RCC 7860 (cell line): ENCODE measurements at places on chromosomes 6 and 20.

GRCh38 chr6:90375681-90376439, 79.2 kb upstream of the BACH2 start:
- peak; percentile 51 for DNase-seq

- no peak for DNase-seq
These were observed 38.3 kb downstream of the PSMG4 start for GRCh38 chr6:3297006-3297405.

GRCh38 chr6:53647462-53648094, 18.0 kb downstream of the KLHL31 start:
- no peak for DNase-seq

- no peak for DNase-seq
These were observed 36.9 kb upstream of the CD2AP start for GRCh38 chr6:47440719-47441118.

GRCh38 chr6:18022398-18023231, 35.2 kb upstream of the KIF13A start:
- peak; percentile 64 for DNase-seq

DNA sequence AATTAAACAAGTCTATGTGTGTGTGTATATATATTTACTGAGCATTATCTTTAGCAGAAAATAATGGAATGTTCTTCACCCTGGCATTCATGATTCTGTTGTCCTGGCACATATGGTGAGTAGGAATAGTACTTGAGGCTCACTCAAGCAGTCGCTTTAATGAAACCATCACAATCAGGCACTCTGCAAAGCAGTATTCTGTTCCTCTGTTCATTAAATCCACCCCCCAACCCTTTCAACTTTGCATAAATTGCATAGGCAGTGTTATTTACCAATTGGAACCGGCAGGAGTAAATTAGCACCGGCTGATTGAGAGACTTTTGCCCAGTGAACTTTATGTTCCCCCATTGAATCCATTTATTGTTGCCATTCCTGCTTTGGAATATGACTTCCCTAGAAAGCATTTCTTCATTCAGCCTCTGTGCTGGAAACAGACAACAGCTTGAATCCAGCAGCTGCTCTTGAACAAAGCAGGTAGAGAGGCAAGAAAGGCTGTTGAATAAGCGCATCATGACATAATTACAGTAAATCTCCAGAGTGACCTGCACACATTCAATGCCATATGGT, 268.0 kb upstream of the RNF217 start:
- DNase-seq = no peak

DNA sequence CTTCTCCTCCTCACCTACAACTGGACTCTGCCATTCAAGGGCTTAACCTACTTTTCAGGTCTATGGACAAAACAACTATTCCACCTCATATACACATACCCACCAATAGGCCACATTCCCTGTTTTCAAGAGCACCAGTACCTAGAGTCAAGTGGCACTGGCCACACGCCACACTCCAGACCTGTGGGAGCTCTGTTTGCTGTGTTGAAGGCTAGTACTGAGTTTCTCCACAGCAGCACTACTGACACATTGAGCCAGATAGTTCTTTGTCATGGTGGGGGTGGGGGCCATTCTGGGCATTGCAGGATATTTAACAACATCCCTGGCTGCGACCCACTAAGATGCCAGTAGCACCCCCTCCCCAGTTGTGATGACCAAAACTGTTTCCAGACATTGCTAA, 84.1 kb downstream of the RALGAPA2 start:
- no peak for DNase-seq

DNA sequence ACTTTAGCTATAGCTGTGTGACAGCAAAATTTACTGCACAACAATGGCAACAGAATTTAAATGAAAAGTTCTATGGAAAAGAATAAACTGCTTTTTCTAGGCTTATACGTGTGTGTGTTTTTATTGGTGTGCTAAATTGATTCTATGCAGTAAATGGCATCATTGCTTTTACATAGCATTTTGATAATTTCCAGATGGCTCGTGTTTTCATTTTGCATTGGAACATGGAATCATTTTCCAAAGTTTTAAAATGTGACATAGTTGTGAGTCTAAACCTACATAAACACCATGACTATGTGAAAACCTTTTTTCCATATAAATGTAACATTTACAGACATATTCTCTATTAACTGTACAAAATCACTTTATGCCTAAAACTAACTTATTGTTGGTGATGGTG, 127.8 kb downstream of the SIM1 start:
- DNase-seq = no peak

- DNase-seq = no peak
These were observed 100.5 kb upstream of the FOXA2 start for GRCh38 chr20:22684763-22685443.

GRCh38 chr6:7899101-7899888, 11.3 kb downstream of the TXNDC5 start:
- no peak for DNase-seq

GRCh38 chr20:10653599-10654249, 20.1 kb downstream of the JAG1 start:
- DNase-seq = peak; percentile 88

GRCh38 chr6:105488516-105489215, 85.8 kb upstream of the PREP start:
- DNase-seq = no peak

DNA sequence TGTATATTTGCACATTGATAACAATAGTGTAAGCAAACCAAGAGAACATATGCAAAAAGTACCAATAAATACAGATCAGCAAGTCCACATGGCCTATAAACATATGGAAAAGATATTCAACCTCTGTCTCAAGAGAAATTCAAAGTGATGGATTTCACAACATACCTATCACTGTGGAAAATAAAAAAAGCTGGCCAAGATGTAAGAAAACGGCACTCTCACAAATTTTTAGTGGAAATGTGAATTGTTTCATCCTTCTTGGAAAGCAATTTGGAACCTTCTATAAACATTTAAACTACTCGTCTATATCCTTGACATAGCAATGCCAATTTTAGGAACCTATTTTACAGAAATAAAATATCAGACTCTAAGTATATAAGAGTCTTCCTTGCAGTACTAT, 559.8 kb downstream of the QKI start:
- DNase-seq = no peak

GRCh38 chr20:33940666-33941065, 53.0 kb upstream of the RALY start:
- no peak for DNase-seq

DNA sequence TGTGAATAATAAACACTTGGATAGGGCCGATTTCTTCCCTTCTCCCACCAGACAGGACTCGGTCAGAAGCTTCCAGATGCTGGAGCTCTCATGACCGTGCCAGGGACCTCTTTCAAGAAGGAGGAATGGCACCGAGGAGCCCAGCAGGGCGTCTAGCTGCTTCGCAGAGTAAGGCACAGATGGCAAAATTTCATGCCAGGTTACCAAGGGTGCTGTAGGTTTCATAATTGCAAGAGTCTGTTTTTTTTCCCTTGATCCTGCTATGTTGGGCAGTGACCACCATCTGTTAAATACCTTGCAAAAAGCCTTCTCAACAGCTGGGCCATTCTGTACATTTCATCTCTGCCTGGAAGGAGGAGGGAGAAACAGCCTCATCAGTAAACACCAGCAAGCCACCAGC, 111.8 kb downstream of the EDN3 start:
- DNase-seq = no peak

- no peak for DNase-seq
These were observed 1.9 kb downstream of the PTK7 start for GRCh38 chr6:43077981-43078511.

- no peak for DNase-seq
These were observed 32.5 kb downstream of the BFSP1 start for GRCh38 chr20:17498641-17499040.

DNA sequence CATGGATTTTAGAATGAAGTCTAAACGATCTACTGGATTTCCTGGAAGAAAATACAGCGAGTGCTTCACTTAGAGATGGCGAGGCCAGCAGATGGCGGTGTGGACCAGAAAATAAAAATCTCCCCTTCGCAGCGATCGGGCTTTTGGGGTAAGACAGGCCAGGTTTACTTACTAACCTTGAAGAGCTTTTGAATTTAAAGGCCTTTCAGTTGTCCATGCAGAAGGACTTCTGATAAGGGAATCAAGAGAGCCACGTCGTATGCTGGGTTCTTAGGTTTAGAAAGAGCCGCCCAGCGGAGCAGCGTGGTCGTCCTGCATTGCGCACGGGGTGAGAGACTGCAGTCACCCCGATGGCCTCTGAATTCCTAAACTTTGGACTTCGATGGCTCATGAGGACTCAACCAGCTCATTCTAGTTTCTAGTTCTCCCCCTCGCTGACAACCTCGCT, 125.2 kb upstream of the RALGAPA2 start:
- DNase-seq = peak; percentile 14

GRCh38 chr20:41170386-41171105, 33.2 kb downstream of the PLCG1 start:
- no peak for DNase-seq

DNA sequence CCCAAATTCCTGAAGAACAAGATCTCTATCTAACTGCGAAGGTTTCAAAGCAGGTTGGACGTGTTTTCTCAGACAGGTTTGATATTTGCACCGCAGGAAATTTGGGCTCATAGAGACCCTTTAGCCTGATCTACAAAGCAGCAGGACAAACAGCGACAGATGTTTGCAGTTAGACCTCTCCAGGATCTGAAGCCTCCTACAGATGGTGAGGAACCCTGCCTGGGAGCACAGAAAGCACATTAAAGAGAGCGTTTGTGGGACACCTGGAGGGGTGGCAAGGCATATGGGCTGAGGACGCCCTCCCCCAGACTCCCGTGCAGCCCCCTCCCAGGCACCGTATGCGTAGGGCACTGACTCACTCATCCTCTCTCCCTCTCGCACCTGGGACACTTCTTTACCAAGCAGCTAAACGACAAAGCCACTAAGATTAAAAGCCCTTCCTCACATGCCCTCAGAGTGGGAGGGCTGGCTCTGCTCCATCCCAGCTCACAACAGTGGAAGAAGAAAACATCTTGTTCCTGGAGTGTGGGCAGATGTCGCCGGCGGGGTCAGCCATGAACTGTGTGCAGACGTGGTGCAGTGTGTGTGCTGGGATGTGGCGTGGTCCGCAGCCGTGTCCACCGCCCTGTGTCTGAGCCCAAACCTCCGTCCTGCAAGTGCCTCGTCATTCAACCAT, 249.7 kb upstream of the AFDN start:
- DNase-seq = no peak

GRCh38 chr20:59661621-59662020, 57.3 kb downstream of the PHACTR3 start:
- DNase-seq = no peak

- peak; percentile 6 for DNase-seq
These were observed 795.9 kb downstream of the MAFB start for GRCh38 chr20:39893003-39893685.

- no peak for DNase-seq
These were observed 232.2 kb downstream of the ERMARD start for GRCh38 chr6:169983651-169984050.

DNA sequence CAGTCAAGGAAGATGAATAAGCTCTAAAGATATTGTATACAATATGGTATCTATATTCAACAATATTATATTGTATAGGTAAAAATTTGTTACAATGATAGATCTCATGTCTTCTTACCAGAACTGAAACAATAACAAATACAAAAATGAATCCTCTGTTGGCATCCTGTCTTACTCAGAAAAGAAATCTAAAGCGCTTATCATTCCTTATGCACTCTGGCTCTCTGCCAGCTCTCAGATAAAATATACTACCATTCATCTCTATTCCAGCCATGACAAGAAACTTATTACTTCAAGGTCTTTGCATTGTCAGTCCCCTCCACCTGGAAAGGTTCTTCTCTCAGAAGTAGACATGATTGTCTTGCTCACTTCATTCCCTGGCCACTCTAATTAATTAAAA, 138.6 kb downstream of the THEMIS start:
- no peak for DNase-seq

DNA sequence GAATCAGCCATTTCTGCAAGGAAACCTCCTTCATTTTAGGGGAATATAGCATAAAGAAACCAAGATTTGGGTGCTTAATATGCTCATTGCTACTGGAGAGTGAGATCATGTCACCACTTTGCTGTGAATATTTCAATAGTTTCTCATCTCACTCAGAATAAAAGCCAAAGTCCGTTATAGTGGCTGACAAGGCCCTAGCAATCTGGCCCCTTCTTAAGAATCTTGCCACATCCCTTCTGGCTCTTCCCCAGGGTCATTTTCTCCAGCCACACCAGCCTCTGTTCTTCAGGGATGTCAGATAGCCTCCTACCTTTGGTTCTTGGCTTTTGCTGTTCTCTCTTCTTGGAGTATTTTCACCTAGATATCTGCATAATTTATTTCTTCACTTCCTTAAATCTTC, 24.8 kb upstream of the MLIP start:
- DNase-seq = no peak

DNA sequence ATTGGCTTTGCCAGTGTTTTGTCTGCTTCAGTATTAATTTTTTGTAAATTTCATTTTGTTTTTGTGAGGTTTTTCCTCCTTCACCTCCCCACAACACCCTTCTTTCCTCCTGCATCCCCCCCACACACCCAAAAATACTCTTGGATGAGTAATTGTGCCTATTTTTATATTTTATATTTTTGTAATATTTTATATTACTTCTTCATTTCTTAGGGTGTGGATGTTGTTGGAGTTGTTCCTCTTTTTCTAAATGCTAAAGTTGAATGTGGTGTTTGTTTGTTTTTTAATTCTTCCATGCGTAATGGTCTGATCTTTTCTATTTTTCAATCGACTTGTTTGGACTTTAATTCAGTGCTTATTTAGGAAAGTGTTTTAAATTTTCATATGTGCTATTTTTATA, 420.5 kb upstream of the SOX4 start:
- no peak for DNase-seq

DNA sequence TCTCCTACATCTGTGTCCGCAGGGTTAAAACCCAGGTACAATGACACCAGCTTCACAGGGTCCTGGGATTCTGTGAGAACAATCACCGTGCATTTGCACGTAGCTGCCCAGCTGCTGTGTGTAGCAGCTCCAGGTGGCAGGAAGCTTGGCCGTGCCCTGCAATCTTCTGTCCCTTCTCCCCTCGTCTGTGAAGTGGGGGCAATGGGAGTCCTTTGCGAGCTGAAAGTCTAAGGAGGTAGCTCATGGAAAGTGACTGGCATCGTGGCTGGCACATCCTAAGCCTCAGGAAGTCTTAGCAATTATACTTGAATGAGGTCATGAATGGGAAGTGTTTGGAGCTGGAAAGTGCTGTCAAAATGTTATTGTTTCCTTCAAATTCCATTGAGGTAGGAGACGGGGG, 137.1 kb downstream of the SMOC2 start:
- DNase-seq = no peak

- DNase-seq = no peak
These were observed 133.0 kb downstream of the SAMD5 start for GRCh38 chr6:147641511-147641910.
